ENCODE measurements at places on chromosomes 7 and 10. TPM values are rescaled to one million over a fixed set of nuclear protein-coding genes. Genes with fewer than 3 reads are reported as not detected.

The EDRF1 gene
- 13.8 TPM for total RNA-seq

The SLC29A3 gene
- total RNA-seq = 1.3 TPM

The EPO gene
- not detected for total RNA-seq

The CDH23 gene
- total RNA-seq = 1.9 TPM

All from psoas muscle (tissue), 8 donors.